ENCODE measurements at places on chromosomes 13 and 19.

DNA sequence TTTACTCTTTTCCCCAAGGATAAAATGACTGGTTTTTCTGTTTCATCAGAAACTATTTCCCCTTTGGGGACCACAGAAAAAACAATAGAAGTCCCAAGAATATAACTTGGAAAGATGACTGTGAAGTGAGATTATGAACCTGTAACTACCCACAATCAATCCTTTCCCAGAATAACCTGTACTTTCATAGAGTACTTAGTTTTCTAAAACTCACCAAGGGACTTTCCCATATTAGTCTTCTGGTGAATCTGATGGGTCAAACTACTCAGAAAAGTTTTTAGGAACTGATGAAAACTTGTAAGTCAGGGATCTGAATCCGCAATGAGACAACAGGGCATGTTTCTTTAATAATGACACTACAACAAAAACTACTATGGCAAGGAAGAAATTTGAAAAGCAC, 62.6 kb downstream of the STK24 start:
- DNase-seq = no peak

DNA sequence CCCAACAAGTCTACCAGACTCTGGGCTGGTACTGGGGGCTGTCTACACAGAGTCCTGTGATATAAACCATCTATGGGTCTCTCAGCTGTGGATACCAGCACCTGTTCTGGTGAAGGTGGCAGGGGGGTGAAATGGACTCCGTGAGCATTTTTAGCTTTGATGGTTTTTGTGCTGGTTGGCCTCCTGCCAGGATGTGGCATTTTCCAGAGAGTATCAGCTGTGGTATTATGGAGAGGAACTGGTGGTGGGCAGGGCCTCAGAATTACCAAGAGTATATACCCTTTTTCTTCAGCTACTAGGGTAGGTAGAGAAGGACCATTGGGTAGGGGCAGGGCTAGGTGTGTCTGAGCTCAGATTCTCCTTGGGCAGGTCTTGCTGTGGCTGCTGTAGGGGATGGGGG, 1920.9 kb upstream of the PCDH20 start:
- no peak for DNase-seq

DNA sequence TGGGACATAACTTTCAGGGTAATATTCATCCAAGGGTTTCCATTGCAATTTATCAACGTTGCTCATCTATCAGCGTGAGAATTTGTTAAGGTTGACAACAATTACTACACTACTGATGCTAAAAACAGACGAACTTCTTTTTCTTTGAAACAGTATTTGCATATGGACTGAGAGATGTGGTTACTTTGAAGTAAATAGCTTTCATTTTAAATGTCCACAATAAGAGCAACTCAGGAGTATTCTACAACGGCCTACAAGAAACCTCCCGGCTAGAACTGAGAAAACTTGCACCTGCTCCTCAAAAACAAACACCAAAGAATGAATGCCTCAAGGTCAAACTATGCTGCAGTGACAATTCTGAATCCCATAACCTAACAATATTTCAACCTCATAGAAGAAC, 238.4 kb downstream of the IRS2 start:
- no peak for DNase-seq

- DNase-seq = peak; percentile 59
These were observed 10.7 kb upstream of the PABPC3 start for GRCh38 chr13:25085125-25085742.

- peak; percentile 93 for DNase-seq
These were observed 6.7 kb downstream of the RGCC start for GRCh38 chr13:41463838-41464602.

GRCh38 chr19:18438331-18439024, 545 bp upstream of the ISYNA1 start:
- no peak for DNase-seq
